ENCODE measurements at places on chromosomes 11 and 22. TPM values are rescaled to one million over a fixed set of nuclear protein-coding genes. Genes with fewer than 3 reads are reported as not detected.

DNA sequence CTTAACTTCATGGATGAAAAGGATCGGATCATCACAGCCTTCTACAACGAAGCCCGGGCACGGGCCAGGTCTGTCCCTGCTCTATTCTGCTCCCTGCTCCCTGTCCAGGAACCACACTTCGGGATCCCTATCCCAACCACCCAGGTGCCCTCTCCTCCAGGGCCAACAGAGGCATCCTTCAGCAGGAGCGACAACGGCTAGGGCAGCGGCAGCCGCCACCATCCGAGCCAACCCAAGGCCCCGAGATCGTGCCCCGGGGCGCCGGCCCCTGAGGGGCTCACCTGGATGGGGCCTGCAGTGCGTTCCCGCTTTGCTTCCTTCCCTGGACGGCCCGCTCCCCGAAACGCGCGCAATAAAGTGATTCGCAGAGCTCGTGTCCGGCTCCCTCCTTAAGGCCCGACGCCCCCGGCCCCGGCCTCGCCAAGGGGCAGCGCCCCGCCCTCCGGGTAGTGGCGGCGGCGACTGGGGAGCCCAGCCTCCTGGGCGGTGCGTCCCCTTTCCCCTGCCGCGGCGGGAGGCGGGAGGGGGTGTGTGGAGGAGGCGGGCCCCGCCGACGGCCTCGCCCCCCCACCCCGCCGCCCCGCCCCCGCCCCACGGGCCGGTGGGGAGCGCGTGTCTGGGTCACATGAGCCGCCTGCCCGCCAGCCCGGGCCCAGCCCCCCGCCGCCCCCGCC lies at the start of gene VEGFB:
VEGFB (plus strand) TSS at position 672 of the 674 bp plus-strand sequence. CDS start 250 bp downstream, outside the sequence.
- peak; percentile 69 for DNase-seq
- peaks cover 47% of the 10 kb centered on the region for H3K4me1 ChIP-seq
- H3K27me3 ChIP-seq = no peaks in the 10 kb centered on the region
- H3K27ac ChIP-seq = no peak within 1 kb of the TSS
- peak within 1 kb of the TSS; percentile 82 for H3K4me3 ChIP-seq
- H3K36me3 ChIP-seq = no peaks in the 10 kb centered on the region

Gene CHST1
- total RNA-seq = not detected

- H3K36me3 ChIP-seq = no peaks in the 10 kb centered on the region
- H3K4me1 ChIP-seq = no peaks in the 10 kb centered on the region
- no peak overlapping the region for H3K4me3 ChIP-seq
- H3K27me3 ChIP-seq = no peaks in the 10 kb centered on the region
These were observed 85.8 kb downstream of the MYO7A start for GRCh38 chr11:77213589-77214428.

Gene OR51B5
- 1.7 TPM for total RNA-seq

Gene INPP5J
- total RNA-seq = 2.1 TPM

Gene RFPL3
- total RNA-seq = not detected

- H3K36me3 ChIP-seq = no peaks in the 10 kb centered on the region
- no peak overlapping the region for H3K27ac ChIP-seq
- H3K4me3 ChIP-seq = no peak overlapping the region
- DNase-seq = no peak
- peaks cover 9% of the 10 kb centered on the region for H3K4me1 ChIP-seq
These were observed 25.3 kb upstream of the PRR5 start for GRCh38 chr22:44676441-44677352.

Gene HBD
- total RNA-seq = not detected

Gene C11orf65
- total RNA-seq = 2.7 TPM

Gene RIMBP3B
- not detected for total RNA-seq

GRCh38 chr11:124311269-124311668 lies 2.5 kb downstream of the OR8D1 start:
- peaks cover 8% of the 10 kb centered on the region for H3K27me3 ChIP-seq
- no peak overlapping the region for H3K27ac ChIP-seq
- H3K4me1 ChIP-seq = peaks cover 16% of the 10 kb centered on the region

GRCh38 chr11:44450295-44450932 lies 115.0 kb upstream of the CD82 start:
- H3K4me3 ChIP-seq = no peak overlapping the region
- no peaks in the 10 kb centered on the region for H3K36me3 ChIP-seq
- no peaks in the 10 kb centered on the region for H3K27me3 ChIP-seq
- H3K4me1 ChIP-seq = no peaks in the 10 kb centered on the region
- no peak overlapping the region for H3K27ac ChIP-seq
- no peak for DNase-seq

DNA sequence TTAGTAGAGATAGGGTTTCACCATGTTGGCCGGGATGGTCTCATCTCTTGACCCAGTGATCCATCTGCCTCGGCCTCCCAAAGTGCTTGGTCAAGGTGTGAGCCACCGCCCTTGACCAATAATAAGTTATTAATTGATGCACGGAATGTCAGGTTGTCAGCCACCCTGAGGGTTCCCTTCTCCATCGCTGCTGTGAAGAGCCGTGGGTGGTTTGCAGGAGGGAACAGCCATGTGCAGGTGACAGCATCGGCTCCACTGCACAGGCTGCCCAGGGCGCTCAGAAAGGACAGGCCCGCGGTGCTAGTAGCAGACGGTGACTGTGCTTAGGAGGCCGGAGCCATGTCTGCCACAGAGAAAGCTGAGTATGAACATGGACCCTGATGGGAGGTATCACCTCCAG lies 814.0 kb downstream of the BRD1 start:
- no peaks in the 10 kb centered on the region for H3K36me3 ChIP-seq
- H3K4me3 ChIP-seq = no peak overlapping the region
- peaks cover 26% of the 10 kb centered on the region for H3K27me3 ChIP-seq
- no peaks in the 10 kb centered on the region for H3K4me1 ChIP-seq

Gene OR6T1
- not detected for total RNA-seq

- H3K4me3 ChIP-seq = no peak overlapping the region
- no peak overlapping the region for H3K27ac ChIP-seq
- H3K27me3 ChIP-seq = no peaks in the 10 kb centered on the region
- peaks cover 9% of the 10 kb centered on the region for H3K4me1 ChIP-seq
These were observed 16.5 kb upstream of the APOBEC3A start for GRCh38 chr22:38940811-38941384.

- no peak overlapping the region for H3K27ac ChIP-seq
- H3K36me3 ChIP-seq = no peaks in the 10 kb centered on the region
- DNase-seq = no peak
- H3K4me3 ChIP-seq = no peak overlapping the region
These were observed 11.9 kb upstream of the ABCC8 start for GRCh38 chr11:17488563-17488962.

- no peaks in the 10 kb centered on the region for H3K36me3 ChIP-seq
- H3K4me1 ChIP-seq = peaks cover 12% of the 10 kb centered on the region
- DNase-seq = peak; percentile 47
- no peak overlapping the region for H3K4me3 ChIP-seq
- no peak overlapping the region for H3K27ac ChIP-seq
- no peaks in the 10 kb centered on the region for H3K27me3 ChIP-seq
These were observed 8.2 kb downstream of the UPB1 start for GRCh38 chr22:24503137-24503842.

Gene SCUBE2
- total RNA-seq = 0.18 TPM

- H3K27me3 ChIP-seq = no peaks in the 10 kb centered on the region
- H3K36me3 ChIP-seq = no peaks in the 10 kb centered on the region
- H3K27ac ChIP-seq = peak overlapping the region; percentile 50
- peak overlapping the region; percentile 99 for H3K4me3 ChIP-seq
- no peak for DNase-seq
- H3K4me1 ChIP-seq = peaks cover 16% of the 10 kb centered on the region
These were observed 494 bp downstream of the CHID1 start for GRCh38 chr11:910044-910588.

DNA sequence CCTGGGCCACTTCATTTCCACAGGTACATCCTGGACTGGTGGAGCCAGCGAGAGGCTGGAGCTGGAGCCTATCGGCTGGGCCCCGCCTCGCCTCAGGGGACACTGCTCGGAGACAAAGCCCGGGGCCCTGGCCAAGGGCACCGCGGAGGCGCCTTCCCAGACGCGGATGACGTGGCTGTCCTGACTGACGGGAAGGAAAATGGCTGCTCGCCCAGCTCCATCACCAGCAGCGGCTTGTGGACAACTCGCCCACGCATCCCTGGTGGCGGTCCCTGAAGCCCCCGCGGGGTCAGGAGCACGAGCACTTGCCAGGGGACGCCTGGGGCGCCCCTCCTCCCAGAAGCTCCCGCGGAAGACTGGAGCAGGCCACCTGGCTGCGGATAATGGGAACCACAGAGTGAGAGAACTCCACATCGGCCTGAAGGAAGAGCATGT lies 49.6 kb downstream of the CECR2 start:
- DNase-seq = no peak
- no peaks in the 10 kb centered on the region for H3K36me3 ChIP-seq
- H3K27ac ChIP-seq = no peak overlapping the region

- no peak for DNase-seq
- H3K4me1 ChIP-seq = peaks cover 15% of the 10 kb centered on the region
- no peaks in the 10 kb centered on the region for H3K27me3 ChIP-seq
- peak overlapping the region; percentile 89 for H3K4me3 ChIP-seq
- peak overlapping the region; percentile 38 for H3K27ac ChIP-seq
These were observed 28.3 kb upstream of the WNT11 start for GRCh38 chr11:76234416-76235232.

Gene PRR33
- total RNA-seq = not detected

- H3K27ac ChIP-seq = no peak overlapping the region
- peak; percentile 10 for DNase-seq
- H3K4me1 ChIP-seq = no peaks in the 10 kb centered on the region
- no peaks in the 10 kb centered on the region for H3K27me3 ChIP-seq
- H3K36me3 ChIP-seq = no peaks in the 10 kb centered on the region
These were observed 11.7 kb upstream of the IL2RB start for GRCh38 chr22:37161443-37161842.

DNA sequence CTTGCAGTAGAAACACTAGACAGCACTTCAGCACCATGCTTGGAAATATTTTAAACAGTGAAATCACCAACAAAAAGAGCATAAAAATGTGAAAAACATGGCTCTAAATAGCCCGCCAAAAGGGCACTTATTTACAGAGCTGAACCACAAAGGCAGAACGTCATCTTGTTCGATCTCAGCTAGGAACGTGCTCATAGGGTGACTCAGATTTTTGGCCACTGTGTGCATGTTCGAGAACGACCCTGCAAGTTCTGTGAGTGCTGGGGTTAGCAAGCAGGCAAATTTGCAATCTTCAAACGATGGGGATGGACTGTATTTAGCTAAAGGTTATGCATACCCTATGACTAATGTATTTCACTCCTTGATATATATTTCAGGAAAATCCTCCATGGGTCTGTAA lies 30.6 kb downstream of the OR2AT4 start:
- peaks cover 14% of the 10 kb centered on the region for H3K4me1 ChIP-seq
- H3K27me3 ChIP-seq = peaks cover 9% of the 10 kb centered on the region
- peak overlapping the region; percentile 41 for H3K27ac ChIP-seq

Gene RAB39A
- total RNA-seq = not detected

GRCh38 chr11:96543177-96543576 lies 153.4 kb downstream of the JRKL start:
- H3K36me3 ChIP-seq = no peaks in the 10 kb centered on the region
- no peaks in the 10 kb centered on the region for H3K4me1 ChIP-seq
- no peak overlapping the region for H3K4me3 ChIP-seq
- peak; percentile 1 for DNase-seq
- H3K27me3 ChIP-seq = peaks cover 20% of the 10 kb centered on the region

GRCh38 chr11:112615238-112615637 lies 346.0 kb upstream of the NCAM1 start:
- no peak for DNase-seq
- no peaks in the 10 kb centered on the region for H3K36me3 ChIP-seq
- H3K4me1 ChIP-seq = peaks cover 5% of the 10 kb centered on the region
- no peak overlapping the region for H3K4me3 ChIP-seq

DNA sequence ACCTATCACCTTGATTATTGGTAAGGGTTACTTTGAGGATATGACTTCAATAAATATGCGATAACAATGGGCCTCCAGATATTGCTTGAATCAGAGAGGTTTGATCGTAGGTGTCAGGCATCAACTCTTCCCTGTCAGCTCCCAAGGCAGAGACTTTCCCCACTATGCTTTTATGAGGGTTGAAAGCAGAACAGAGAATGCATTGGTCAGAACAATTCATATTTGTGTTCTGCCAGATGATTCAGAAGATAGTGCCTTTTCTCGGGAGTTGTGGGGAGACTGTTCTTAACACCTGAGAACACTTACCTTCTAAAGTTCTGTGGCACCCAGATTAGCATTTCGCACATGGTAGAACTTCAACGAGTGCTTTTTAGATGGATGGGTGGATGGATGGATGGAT lies 386.3 kb upstream of the CADM1 start:
- no peak overlapping the region for H3K4me3 ChIP-seq
- DNase-seq = no peak
- no peaks in the 10 kb centered on the region for H3K36me3 ChIP-seq
- H3K27me3 ChIP-seq = no peaks in the 10 kb centered on the region

Gene PRCP
- 36.6 TPM for total RNA-seq
